ENCODE measurements at places on chromosomes 1 and 21. TPM values are rescaled to one million over a fixed set of nuclear protein-coding genes. Genes with fewer than 3 reads are reported as not detected.
A peak's percentile ranks its signal among the peaks of the same experiment; 100 is the strongest.

GRCh38 chr1:174931214-174931613 lies 68.5 kb upstream of the CACYBP start:
- DNase-seq: no peak
- no peaks in the 10 kb centered on the region for H3K4me1 ChIP-seq
- H3K36me3 ChIP-seq: no peaks in the 10 kb centered on the region
- H3K4me3 ChIP-seq: no peak overlapping the region
- no peak overlapping the region for H3K27ac ChIP-seq

- no peaks in the 10 kb centered on the region for H3K27me3 ChIP-seq
- no peak overlapping the region for H3K27ac ChIP-seq
- no peaks in the 10 kb centered on the region for H3K36me3 ChIP-seq
- no peaks in the 10 kb centered on the region for H3K4me1 ChIP-seq
- no peak overlapping the region for H3K4me3 ChIP-seq
Measured at GRCh38 chr1:245431706-245432105, 276.9 kb downstream of the KIF26B start.

DNA sequence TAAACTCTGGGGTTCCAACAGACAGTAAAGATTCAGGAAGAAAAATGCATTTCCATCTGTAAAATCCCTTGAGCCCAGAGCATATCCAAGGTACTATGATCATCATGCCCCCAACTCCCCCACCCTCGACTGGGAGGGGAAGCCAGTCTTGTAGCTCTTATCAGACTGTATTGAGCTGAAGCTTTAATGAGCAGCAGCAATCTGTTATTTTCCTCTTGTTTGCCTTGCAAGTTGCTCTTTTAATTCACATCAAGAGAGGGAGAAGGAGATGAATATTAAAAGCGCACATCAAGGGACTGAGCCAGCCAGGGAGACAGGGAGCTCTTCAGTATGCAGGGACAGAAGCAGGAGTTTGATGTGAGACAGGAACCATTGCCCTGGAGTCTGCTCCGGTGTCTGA lies 52.5 kb upstream of the KCNA3 start:
- no peaks in the 10 kb centered on the region for H3K4me1 ChIP-seq
- no peak overlapping the region for H3K27ac ChIP-seq
- H3K27me3 ChIP-seq: no peaks in the 10 kb centered on the region
- DNase-seq: no peak

DNA sequence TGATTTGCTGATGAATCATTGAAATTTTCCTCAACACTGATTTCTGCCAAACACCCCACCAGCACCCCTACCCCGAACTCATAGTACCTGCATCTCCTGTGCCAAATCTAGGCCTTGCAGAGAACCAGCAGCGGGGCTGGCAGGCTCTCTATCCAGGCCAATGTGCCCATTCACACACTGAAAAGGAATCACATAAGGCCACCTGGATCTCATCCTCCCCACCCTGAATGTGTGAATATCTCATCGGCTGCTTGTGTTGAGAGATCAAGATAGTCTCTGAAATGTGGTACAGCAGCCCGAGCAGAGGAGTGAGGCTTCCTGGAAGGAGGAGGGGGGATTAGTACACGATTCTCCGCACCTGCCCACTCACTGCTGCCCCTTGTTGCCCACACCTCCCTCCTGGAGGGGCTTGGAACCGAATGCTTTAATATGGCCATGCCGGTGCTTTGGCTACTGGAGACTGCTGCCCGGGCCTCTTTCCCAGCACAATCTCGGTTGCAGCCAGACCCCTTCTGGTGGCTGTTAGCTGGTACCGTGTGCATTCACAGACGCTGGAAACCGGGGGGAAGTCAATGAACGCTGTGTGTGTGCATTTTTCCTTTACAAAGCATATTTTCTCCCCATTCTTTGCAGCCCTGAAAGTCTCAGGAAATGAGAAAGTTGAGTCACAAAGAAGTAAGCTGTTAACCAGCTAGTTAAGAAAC lies 619.5 kb downstream of the MATN1 start:
- DNase-seq: no peak
- no peak overlapping the region for H3K27ac ChIP-seq
- H3K4me1 ChIP-seq: no peaks in the 10 kb centered on the region
- no peak overlapping the region for H3K4me3 ChIP-seq
- no peaks in the 10 kb centered on the region for H3K36me3 ChIP-seq
- no peaks in the 10 kb centered on the region for H3K27me3 ChIP-seq

- peak; percentile 61 for DNase-seq
- no peaks in the 10 kb centered on the region for H3K27me3 ChIP-seq
- H3K4me3 ChIP-seq: peak within 1 kb of the TSS; percentile 7
- H3K4me1 ChIP-seq: no peaks in the 10 kb centered on the region
- no peaks in the 10 kb centered on the region for H3K36me3 ChIP-seq
- no peak within 1 kb of the TSS for H3K27ac ChIP-seq
Measured at GRCh38 chr1:233904633-233905415, at the start of gene SLC35F3. SLC35F3 (plus strand) TSS chr1:233904676.

DNA sequence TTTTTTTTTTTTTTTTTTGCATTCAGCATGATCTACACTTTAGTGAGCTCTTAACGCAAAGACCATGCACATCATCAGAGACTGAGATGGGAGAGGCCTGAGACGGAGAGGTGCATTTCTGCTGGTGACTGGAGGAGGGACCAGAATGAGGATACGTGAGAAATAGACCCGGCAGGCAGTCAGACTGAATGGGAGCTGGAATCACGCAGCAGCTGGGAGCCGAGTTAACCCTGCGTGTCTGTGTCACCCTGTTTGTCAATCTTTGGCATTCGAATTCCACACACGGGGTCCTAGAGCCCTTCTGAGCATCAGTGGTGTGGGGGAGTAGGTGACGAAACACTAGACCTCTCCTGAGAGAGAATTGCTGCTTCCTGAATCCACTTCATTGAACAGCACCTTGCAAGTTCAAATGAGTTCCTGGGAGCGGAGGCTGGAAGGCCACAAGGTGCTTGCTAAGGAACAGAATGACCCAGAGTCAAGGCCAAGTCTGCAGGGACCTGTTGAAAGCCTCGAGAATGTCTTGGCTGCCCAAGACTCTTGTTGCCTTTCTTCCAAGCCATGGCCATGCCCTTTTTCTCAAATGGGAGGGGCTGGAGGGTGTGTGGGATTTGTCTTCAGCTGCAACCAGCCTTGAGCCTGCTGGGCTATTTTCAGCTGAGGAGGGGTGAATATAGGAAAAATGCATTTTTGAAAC lies 123.3 kb downstream of the CNIH3 start:
- no peaks in the 10 kb centered on the region for H3K36me3 ChIP-seq
- H3K27ac ChIP-seq: no peak overlapping the region
- no peak overlapping the region for H3K4me3 ChIP-seq
- no peaks in the 10 kb centered on the region for H3K4me1 ChIP-seq
- H3K27me3 ChIP-seq: no peaks in the 10 kb centered on the region
- no peak for DNase-seq

DNA sequence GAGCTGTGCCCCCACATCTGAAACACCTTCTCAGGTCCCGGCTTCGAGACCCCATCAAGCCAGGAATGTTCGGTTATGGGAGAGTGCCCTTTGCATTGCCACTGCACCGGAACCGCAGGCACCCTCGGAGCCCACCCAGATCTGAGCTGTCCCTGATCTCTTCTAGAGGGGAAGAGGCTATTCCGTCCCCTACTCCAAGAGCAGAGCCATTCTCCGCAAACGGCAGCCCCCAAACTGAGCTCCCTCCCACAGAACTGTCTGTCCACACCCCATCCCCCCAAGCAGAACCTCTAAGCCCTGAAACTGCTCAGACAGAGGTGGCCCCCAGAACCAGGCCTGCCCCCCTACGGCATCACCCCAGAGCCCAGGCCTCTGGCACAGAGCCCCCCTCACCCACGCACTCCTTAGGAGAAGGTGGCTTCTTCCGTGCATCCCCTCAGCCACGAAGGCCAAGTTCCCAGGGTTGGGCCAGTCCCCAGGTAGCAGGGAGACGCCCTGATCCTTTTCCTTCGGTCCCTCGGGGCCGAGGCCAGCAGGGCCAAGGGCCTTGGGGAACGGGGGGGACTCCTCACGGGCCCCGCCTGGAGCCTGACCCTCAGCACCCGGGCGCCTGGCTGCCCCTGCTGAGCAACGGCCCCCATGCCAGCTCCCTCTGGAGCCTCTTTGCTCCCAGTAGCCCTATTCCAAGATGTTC lies 4.3 kb downstream of the ADAMTSL4 start:
- DNase-seq: no peak
- no peak overlapping the region for H3K27ac ChIP-seq
- no peak overlapping the region for H3K4me3 ChIP-seq
- peaks cover 40% of the 10 kb centered on the region for H3K4me1 ChIP-seq
- H3K36me3 ChIP-seq: no peaks in the 10 kb centered on the region
- no peaks in the 10 kb centered on the region for H3K27me3 ChIP-seq

DNA sequence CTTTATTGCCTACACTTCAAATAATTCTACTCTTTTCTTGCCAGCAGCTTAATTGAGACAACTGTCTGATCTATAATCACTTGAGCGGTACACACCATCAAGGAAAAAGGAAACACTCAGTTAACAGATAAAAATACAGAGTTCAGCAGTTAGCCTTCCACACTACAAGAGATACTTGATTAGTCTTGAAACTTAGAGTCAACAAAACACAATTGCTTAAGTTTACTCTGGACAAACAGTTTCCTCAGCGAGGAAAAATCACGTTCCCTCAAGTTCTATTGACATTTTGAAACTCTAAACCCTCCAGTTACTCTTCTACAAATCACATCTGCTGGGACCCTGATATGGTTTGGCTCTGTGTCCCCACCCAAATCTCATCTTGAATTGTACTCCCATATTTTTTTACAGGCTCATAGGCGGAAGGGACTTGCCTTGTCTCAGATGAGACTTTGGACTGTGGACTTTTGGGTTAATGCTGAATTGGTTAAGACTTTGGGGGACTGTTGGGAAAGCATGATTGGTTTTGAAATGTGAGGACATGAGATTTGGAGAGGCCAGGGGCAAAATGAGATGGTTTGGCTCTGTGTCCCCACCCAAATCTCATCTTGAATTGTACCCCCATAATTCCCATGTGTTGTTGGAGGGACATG lies 140.4 kb downstream of the CDC7 start:
- H3K36me3 ChIP-seq: no peaks in the 10 kb centered on the region
- H3K4me3 ChIP-seq: no peak overlapping the region
- H3K27ac ChIP-seq: no peak overlapping the region
- H3K4me1 ChIP-seq: peaks cover 13% of the 10 kb centered on the region
- no peak for DNase-seq

GRCh38 chr1:197017558-197018146 lies 40.3 kb downstream of the CFHR5 start:
- H3K36me3 ChIP-seq: no peaks in the 10 kb centered on the region
- no peak overlapping the region for H3K27ac ChIP-seq
- no peak overlapping the region for H3K4me3 ChIP-seq
- no peaks in the 10 kb centered on the region for H3K4me1 ChIP-seq
- H3K27me3 ChIP-seq: no peaks in the 10 kb centered on the region
- no peak for DNase-seq

DNA sequence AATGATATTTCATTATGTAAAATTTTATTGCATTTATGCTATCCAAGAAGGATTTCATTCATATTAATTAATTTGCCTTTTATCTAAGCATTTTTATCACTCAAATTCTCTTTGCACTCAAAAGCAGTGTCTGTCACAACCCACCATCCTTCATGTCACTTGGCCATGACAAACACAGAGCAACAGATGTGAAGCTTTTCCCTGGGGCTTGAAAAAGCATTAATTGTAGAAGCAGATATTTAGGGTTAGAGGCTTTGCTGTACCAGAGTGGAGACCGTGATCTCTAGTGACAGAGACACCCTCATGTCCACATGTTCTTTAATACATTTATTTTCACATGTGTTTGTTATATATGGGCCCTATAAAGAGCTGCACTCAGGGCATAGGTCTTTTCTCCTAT lies 230.5 kb downstream of the SPATA17 start:
- H3K27ac ChIP-seq: no peak overlapping the region
- H3K27me3 ChIP-seq: no peaks in the 10 kb centered on the region
- H3K4me3 ChIP-seq: no peak overlapping the region
- no peak for DNase-seq
- H3K36me3 ChIP-seq: no peaks in the 10 kb centered on the region

GRCh38 chr1:150780510-150780909 lies 14.9 kb upstream of the CTSS start:
- H3K4me3 ChIP-seq: no peak overlapping the region
- DNase-seq: no peak
- H3K36me3 ChIP-seq: no peaks in the 10 kb centered on the region
- no peaks in the 10 kb centered on the region for H3K4me1 ChIP-seq

- no peak for DNase-seq
- H3K27me3 ChIP-seq: no peaks in the 10 kb centered on the region
- H3K36me3 ChIP-seq: no peaks in the 10 kb centered on the region
- H3K27ac ChIP-seq: no peak overlapping the region
Measured at GRCh38 chr1:164473544-164473943, 85.4 kb upstream of the PBX1 start.

DNA sequence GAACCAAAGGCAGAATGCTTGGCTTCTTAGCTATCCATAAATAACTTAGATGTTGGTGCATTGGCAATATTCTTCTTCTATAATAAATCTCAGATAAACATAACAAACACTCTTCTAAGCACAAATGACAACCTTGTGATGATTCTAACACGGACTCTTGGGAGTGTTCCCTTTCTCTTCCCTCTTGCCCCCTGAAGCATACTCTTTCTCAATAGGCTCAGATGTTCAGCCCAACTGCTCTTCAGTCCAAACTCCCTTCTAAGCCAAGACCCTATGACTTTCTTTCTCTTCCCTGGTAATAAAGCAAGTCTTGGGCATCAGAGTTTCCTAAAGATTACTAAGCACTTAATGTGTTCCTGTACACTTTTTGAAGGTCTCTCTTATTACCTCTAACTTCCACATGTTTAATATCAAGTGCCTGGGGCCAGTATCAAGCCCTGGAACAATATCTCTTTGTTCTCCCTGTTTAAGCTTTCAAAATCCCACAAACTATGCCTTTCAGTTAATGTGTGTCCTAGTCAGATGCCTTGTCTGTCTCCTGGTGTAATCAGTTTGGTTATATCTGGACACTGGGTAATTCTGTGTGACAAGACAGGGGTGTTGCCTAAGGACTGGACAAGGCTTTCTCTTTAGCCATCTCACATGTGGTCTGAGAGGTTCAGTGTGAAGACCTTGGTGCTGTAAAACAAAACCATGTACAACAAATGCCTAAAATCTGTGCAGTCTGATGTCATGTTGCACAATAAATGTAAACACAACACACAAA lies 92.9 kb upstream of the IVNS1ABP start:
- no peaks in the 10 kb centered on the region for H3K4me1 ChIP-seq
- no peak for DNase-seq
- no peaks in the 10 kb centered on the region for H3K36me3 ChIP-seq
- no peak overlapping the region for H3K27ac ChIP-seq

DNA sequence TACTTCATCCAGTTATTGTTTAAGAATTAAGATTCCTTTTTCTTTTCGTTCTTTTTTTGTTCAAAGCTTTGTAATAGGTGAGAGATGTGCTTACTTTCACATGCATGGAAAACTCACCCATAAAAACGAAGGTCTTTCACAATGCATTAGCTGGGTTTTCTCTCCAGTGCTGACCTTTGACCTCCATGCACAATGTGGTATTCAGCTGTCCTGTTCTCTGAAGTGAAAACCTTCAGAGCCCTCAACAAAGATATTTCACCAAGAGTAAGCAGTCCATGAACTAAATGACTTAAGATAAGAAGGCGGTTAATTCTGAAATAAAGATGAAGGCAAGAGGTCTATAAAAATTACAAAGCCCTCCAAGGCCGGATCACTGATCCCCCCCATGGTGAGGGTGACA lies 77.1 kb upstream of the IPO9 start:
- no peaks in the 10 kb centered on the region for H3K27me3 ChIP-seq
- H3K27ac ChIP-seq: peak overlapping the region; percentile 82
- no peak for DNase-seq
- H3K4me1 ChIP-seq: peaks cover 34% of the 10 kb centered on the region

- peak overlapping the region; percentile 24 for H3K27ac ChIP-seq
- no peaks in the 10 kb centered on the region for H3K36me3 ChIP-seq
- DNase-seq: peak; percentile 54
- H3K4me1 ChIP-seq: peaks cover 13% of the 10 kb centered on the region
Measured at GRCh38 chr1:12810691-12811408, 19.7 kb downstream of the PRAMEF1 start.

KRTAP21-2 gene
- not detected for total RNA-seq

Data from thyroid gland (tissue), 4 donors.